ENCODE measurements at places on chromosomes 13 and 19.

DNA sequence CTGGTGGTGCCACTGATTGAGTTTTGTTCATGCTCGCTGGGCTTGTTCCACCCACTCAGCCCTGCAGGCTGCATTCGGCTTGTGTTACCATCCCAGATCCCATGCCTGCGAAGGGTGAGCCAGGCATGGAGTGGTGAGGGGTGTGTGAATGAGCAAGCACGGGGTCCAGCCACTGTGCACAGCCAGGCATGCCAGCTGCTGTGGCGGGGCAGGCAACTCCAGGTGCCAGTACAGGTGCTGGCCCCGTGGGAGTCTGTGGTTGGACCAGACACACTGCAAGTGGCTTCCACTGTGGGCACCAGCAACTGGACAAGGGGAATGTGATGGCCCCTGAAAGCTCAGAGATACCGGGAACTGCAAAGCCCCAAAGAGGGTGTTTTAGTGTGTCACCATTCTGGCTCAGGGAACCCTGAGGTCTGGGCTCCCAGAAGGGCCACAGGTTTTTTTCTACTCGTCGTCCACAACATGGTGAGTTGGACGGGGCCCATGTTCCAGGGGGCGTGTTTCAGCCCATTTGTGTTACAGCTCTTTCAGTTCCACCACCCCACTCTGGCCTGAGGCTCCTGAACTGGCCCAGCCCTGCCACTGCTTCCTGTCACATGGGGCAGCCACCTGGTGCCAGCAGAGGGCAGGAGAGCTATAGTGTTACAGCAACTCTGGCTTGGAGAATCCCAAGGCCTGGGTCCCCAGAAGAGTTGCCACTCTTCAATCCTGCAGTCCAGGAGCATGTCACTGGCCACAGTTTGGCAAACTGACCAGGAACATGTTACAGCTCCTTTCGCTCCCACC lies 217.0 kb upstream of the OBI1 start:
- no peak for DNase-seq

DNA sequence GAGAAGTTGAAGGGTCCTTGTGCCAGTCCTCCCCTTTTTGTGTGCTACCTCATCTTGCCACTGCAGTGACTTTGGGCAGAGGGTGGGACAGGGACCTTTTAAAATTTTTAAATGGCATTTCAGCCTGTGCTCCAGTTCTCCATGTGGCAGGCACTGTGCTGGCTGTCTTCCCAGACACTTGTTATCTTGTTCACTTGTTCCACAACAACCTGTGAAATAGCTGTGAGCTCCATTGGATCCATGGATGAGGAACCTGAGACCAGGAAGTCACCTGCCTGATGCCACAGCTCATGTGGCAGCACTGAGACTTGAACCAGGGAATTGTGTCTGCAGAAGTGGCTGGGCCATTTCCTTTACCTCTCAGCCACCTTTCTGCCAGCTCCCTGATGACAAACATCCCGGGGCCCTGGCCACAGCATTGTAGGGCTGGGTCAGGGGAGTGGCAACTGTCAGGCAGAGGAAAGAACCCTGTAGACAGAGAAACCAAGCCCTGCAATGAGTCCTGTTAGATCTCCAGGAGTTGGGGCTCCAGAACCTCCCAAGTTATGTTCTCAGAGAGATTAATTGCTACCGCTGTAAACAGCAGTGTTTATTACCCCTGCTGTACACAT lies 6.4 kb downstream of the EGLN2 start:
- no peak for DNase-seq

GRCh38 chr19:30047432-30047831 lies 105.4 kb downstream of the URI1 start:
- no peak for DNase-seq

DNA sequence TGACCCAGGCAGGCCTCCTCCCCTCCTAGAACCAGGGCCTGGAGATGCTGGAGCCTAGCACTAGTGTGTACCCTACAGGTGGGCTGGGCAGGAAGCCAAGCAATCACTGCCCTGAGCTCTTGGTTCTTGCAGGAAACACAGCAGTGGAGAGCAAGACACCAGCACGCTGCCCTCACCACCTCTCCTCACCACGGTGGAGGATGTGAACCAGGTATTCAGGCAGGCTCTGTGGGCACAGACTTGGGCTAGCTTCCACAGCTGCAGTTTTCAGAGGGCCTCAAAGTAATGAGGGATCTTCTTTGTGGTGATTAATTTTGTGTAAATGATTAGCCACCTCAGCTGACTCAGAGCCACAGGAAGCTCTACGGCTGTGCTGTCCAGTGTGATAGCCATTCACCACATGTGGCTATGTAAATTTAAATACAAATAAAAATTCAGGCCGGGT lies 13.6 kb upstream of the GPI start:
- DNase-seq: no peak

DNA sequence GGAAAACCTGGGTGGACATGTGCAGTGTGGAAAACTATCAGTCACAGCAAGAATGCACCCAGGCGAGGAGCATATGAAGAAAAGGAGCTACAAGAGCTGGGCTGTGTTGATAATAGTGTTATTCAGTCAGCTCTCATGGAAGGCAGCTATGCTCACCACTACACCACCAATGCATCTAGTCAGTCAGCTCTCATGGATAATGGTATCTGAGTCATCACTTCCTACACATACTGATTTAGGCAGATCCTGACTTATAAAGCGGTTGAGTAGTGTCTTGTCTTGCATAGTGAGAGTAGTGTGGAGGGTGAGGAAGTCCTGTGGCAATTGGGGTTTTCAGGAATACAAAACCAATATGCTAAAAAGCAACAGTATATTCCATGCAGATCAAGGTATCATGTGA lies 9.1 kb upstream of the ZNF160 start:
- no peak for DNase-seq

All from HFF-Myc (cell line).